ENCODE measurements at places on chromosomes 2 and 18.

DNA sequence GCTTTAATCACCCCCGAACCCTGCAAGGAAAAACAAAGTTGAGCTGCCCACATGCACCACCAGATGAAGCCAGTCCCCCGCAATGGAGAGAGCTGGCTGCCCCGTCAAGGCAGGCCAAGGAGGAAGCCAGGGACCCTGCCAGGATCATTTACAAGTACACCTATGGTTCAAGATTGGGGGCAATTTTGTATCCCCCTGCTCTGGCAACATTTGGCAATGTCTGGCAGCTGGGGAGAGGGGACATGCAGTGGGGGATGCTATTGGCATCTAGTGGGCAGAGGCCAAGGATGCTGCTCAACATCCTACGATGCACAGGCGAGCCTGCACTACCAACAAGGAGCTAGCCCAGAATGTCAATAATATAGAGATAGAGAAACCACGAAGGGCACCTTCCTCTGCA lies 1.9 kb downstream of the ACTR1B start:
- no peak for DNase-seq

DNA sequence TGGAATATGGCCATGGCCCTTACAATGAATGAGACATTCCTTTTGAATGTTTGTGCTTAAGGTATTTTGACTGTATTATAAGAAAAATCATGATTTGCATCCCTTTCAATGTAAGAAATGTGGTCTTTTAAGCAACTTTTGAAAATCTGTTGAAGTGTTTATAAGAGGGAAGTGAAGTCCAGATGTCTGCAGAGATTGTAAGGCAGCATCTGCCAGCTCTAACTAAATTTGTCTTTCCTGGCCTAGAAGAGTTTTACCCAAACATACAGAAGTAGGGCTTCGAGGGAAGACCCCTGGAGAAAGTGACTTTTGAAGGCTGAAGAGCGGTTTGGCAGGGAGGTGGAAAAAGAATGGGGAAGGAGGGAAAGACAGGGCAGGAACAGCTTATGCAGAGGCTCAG lies 12.2 kb downstream of the EML6 start:
- DNase-seq: no peak

DNA sequence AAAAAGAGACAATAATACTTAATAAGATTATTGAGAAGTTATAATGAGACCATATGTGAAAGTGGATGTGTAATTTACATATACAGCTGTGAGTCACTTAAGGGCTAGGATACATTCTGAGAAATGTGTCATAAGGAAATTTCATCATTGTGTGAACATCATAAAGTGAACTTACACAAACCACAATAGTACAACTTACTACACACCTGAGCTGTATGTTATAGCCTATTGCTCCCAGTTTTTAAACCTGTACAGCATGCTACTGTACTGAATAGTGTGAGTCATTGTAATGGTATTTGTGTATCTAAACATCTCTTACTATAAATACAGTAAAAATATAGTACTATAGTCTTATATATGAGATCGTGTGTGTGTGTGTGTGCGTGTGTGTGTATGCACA lies 1420.3 kb upstream of the PIK3C3 start:
- DNase-seq: no peak

- DNase-seq: no peak
Observed at GRCh38 chr2:64354857-64355680, 98.9 kb upstream of the LGALSL start.
